ENCODE measurements at places on chromosomes 6 and 20.

GRCh38 chr6:34323300-34323699 is 69.2 kb downstream of the NUDT3 start:
- DNase-seq: no peak

DNA sequence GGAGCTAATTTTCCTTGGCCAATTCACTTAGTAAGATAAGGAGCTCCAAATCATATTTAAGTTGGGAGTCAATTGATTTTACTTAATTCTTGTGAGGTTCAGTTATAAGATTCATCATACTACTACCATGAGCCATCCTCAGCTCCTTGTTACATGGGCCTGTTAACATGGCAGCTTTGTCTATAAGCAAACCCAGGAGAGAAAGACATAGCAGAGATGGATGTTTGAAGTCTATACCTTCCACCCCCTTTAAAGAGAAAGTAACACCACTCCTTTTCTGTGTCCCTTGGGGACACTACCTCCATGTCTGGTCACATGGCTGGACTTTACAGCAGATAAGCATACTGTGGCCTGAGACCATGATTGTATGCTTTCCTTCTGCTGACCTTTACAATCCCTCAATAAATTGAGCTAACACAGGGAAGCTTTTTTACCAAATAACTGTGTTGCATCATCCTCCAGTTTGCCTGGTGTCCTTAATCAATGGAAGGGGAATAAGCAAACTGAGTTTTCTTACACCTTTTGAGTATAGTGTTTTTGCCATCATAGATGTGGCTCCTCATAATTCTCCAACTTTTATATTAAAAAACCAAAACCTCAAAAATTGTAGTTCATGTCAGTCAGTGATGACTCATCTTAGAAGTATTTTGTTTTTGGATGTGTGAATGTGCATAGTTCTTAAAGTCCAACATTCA is 9.8 kb upstream of the ZNFX1 start:
- DNase-seq: no peak

DNA sequence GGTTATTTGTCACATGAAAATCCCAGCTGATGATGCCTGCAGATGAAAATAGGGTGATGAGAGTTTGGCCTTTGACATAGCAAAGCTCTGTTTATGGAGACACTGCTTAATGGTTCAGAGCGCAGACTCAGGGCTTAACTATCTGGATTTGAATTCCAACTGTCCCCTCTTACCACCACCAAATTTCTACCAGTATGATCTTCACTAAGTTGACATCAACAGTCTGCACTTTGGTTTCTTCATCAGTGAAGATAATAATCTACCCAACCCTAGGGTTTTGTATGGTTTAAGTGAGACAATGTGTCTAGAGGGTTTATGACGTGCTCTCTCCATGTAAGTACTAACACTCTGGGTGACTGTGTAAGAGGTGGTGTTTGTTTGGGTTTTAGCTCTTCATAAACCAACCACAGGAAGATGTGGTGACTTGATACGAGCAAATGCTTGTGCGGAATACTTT is 151.4 kb upstream of the TNFAIP3 start:
- no peak for DNase-seq

- DNase-seq: no peak
Observed at GRCh38 chr20:58402305-58402704, 13.3 kb downstream of the VAPB start.

DNA sequence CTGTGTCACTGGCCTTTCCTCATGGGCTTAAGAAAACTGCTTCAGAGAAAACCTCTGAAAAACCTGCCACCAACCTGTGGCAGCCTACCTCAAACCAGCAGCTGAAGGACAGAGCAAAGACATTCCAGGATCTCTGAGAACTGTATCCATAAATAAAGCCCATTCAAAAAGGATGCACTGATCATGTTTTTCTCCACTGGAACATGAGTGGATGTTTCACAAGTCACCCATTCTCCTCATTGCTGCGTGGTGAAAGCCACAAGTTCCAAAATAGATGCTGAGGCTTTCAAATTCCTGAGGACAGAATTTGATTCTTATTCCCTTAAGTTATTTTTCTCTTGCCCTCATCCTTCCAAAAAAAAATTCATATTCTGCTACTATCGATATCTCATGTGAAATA is 280.6 kb downstream of the KHDC1L start:
- no peak for DNase-seq

Measured in activated T-helper 1 cell treated with anti-CD3 and anti-CD28 coated beads, Interleukin-2, amount 50 U/mL, for 16 hours (primary cell).